Inflammatory macrophage treated with lipopolysaccharide for 1 hour (primary cell): ENCODE measurements at places on chromosomes 16 and 17.

- DNase-seq, result peak; percentile 49
Measured at GRCh38 chr16:86664522-86665318, 86.4 kb downstream of the FOXL1 start.

DNA sequence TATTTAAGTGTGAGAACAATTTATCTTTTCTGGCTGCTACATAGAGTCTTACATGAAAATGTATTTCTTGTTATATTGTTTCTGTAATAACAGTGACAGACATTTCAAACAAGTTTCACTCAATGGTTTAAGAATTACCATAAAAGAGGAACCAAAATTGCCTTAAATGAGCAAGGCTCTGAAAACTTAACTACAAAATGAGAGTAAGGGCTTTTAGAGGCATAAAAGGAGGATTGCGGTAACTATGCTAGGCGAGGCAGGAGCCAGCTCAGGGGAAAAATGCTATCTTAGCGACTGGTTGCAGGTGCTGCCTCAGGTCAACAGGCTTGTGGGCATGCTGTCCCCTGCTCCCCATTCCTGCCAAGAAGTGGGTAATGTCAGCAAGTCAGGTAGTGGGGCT, 81.7 kb upstream of the MSI2 start:
- peak; percentile 4 for DNase-seq

- no peak for DNase-seq
Measured at GRCh38 chr17:75262112-75262606, 480 bp downstream of the MRPS7 start.

DNA sequence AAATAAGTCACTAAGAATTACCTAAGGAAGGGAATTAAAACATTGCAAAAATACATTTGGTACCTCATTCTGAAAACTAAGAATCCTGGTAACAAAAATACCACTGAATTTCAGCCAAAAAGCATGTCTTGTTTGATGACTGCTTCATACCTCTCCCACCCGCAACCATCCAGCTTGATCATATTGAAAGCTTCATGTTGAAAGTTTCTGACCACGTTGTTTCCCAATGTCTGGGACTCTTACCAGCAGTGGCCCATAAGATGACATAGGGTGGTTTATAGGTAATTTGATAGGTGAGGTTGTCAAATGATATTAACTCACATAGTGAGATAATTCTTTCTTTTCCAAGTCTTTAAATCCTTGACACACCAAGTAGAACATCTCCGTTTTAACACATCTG, 139.3 kb downstream of the CDH11 start:
- no peak for DNase-seq

DNA sequence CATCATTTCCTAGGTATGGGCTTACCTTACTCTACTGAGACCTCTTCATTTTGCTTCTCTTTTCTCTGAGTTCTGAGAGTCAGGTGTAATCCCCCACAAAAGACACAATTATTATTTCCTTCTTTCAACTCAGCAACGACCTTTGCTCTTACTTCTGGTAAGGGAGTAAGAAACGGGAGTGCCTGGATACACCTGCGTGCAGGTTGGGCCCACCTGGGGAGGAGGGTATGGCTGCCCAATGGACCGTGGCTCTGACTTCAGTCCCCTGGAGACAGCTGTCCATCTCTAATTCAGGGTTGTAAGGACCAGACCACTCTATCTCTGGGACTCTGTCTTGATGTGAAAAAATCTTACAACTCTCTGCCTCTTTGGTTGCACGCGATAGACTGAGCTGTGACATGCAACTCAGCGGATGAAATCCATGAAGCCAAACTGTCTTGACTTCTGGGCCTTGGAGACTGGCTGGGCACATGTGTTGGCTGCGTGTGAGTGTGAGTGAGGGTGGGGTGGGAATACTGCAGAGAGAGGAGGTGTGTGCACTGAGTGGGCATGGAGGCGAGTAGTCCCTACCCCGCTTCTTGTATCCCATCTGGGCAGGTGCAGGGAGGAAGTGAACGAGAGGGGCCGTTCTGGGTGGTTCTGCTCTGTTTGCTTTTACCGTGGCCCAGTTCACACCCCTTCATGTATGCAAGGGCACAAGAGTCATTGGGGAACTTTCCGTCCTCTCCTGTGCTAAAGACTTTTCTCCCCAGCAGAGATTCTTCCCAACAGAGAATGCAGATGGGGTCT, 1.2 kb downstream of the TMEM238L start:
- DNase-seq, result no peak

DNA sequence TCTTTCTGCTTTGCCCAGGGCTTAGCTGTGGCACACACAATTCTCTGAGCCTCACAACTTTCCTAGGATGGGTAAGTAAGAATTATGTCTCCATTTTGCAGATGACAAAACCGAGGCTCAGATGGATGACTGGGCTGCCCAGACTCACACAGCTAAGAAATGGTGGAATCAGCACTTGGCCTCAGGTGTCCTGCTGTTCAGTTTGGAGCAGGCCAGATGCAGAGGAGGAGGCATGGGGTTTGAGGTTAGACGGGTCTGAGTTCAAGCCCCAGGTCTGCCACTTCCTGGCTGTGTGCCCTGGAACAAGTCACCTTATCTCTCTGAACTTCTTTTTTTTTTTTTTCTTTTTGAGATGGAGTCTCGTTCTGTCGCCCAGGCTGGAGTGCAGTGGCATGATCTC, 1.7 kb upstream of the MEOX1 start:
- DNase-seq, result no peak

- no peak for DNase-seq
Measured at GRCh38 chr17:68705714-68706076, 104.5 kb upstream of the FAM20A start.

- DNase-seq, result no peak
Measured at GRCh38 chr17:31446195-31446967, 54.9 kb downstream of the RAB11FIP4 start.

- peak; percentile 14 for DNase-seq
Measured at GRCh38 chr17:51263006-51263405, 2.7 kb downstream of the UTP18 start.

GRCh38 chr16:49527611-49528010, 154.0 kb downstream of the C16orf78 start:
- DNase-seq, result no peak

GRCh38 chr16:68710211-68710610, 26.9 kb upstream of the CDH1 start:
- DNase-seq, result peak; percentile 22

DNA sequence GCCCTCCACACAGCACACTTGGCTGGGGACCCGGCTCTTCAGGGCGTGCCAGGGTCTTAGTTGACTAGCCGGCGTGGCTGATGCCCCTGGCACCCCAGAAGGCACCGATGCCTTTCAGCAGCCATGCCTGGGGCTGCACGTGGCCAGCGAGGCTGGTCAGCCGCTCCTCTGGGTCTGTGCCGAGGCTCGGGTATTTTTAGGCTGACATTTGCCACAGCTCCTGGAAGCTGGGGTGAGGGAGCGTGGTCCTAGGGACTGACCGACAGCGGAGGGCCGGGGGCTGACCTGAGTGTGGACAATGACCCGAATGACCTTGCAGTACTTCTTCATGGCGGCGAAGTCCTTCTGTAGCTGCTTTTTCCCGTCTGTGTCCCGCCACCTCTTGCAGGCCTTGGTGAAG, 3.9 kb downstream of the RPL3L start:
- no peak for DNase-seq

DNA sequence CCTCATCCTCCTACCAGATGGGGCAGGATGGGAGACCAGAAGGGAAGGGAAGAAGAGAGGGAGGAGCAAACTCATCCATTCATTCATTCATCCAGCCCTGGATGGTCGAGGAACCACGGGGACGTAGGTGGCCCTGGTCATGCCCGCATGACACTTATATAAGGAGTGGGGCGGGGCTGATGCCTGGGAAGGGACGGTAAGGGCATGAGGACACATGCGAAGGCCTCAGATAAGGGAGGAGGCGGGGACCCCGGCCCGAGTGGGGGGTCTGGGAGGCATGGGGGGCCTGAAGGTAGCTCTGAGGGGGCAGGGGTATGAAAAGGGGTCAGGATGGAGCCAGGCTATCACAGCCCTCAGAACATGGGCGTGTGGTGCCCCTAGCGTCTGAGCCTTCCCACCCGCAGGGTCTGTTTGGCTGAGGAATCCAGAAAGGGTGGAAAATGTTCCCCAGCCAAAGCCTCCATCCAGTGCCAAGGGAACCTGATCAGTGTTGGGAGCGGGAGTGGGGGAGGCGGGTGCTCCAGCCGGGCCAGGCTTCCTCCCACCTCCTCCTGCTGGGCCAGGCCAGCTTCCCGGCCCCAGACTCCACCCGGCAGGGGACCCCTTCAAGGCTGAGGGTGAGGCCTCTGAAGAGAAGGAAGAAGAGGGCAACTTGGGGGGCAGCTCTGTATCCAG, 17.6 kb upstream of the CD79B start:
- DNase-seq, result no peak

- DNase-seq, result no peak
Measured at GRCh38 chr17:279776-280175, 72.8 kb downstream of the RPH3AL start.

GRCh38 chr17:36132421-36132831, 28.8 kb downstream of the CCL4 start:
- peak; percentile 86 for DNase-seq

- peak; percentile 29 for DNase-seq
Measured at GRCh38 chr17:60506312-60506711, 19.7 kb downstream of the APPBP2 start.

GRCh38 chr17:28404812-28405570, 1.0 kb downstream of the SLC46A1 start:
- no peak for DNase-seq

- DNase-seq, result peak; percentile 61
Measured at GRCh38 chr17:31508288-31509094, 117.0 kb downstream of the RAB11FIP4 start.

- no peak for DNase-seq
Measured at GRCh38 chr17:34609210-34609609, 29.8 kb downstream of the TMEM132E start.

DNA sequence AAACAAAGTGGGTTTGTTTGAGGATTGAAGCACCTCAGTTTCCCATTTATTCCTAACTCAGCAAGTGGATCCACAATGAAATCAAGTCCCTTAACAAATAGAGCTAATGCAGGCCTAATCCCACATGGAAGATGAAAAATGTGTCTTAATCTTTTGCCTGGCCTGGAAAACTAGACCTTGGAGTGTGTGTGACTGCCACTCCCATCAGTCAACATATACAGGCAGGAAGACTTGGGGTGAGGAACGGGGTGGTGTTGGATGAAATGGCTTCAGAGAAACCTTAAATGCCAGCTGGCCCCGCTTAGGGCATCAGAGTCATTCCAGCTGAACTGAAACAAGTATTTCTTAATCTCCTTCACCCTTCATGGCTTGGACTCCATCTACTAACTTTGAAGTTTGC, 269.5 kb downstream of the MAF start:
- DNase-seq, result no peak

- DNase-seq, result no peak
Measured at GRCh38 chr16:81755915-81756614, 23.0 kb upstream of the PLCG2 start.

GRCh38 chr16:788399-789126, at the start of gene CHTF18:
Gene CHTF18 (plus strand): TSS chr16:788620. CDS start chr16:788685, 65 bp downstream.
- peak; percentile 93 for DNase-seq

- DNase-seq, result no peak
Measured at GRCh38 chr16:68065716-68066305, 19.4 kb upstream of the NFATC3 start.

- no peak for DNase-seq
Measured at GRCh38 chr17:50905460-50905803, 39.3 kb upstream of the TOB1 start.

DNA sequence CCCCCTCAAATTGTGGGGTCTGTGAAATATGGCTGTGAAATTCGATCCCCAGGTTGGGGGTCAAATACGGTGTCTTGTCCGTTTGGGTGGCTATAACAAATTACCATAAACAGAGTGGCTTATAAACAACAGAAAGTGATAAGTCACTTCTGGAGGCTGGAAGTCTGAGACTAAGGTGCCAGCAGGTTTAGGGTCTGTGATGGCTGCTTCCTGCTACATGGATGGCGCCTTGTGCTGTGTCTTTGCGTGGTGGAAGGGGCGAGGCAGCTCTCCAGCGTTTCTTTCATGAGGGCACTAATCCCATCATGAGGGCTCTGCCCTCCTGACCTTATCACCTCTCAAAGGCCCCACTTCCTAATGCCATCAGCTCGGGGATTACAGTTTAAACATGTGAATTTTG, 120.0 kb downstream of the IRF8 start:
- no peak for DNase-seq

DNA sequence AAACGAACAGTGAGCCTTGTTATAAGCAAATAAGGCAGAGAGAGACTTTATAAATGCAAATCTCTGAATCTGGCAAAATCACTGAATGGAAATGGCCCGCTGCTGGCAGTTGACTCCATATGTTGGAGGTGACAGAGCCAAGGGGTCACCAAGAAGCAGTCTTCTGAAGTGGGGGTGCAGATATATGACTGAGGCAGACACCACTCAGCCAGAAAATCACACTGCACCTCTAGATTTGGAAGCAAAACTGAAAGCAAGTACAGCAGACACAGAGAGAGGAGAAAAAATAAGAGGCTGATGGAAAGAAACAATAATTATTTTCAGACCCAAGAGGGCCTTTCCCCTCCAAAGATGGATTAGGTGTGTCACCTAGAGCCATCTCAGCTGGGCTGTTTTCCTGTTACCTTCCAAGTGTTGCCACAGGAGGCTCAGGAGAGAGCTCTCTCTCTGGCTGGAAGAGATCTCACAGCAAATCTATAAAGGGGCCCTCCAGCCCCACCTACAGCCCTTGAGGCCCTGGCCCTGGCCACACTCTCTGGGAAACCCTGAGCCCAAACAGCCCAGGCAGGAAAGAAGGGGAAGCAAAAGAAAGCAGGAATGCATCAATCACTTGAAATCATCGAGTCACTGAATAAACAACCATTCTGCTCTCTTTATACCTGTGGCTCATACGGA, 585.1 kb upstream of the PSMD7 start:
- DNase-seq, result no peak

GRCh38 chr17:80427366-80428282, 12.7 kb downstream of the ENDOV start:
- DNase-seq, result no peak

GRCh38 chr16:50265260-50265659, 1.1 kb upstream of the ADCY7 start:
- no peak for DNase-seq

DNA sequence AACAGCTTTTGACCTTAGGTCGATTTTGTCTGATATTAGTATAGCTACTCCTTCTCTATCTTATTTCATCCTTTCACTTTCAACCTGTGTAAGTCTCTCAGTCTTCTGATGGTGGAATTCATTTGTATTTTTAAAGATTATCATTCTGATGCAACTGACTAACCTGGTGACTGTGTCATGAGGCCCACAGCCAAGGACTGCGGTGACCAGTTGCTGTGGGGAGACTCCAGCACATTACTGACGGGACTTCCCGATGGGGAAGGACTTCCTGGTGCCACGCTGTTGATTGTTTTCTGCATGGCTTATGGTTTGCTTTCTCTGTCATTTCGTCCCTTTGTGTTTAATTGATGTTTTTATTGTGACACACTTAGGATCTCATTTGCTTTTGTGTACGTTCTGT, 34.2 kb downstream of the RMI2 start:
- DNase-seq, result peak; percentile 96
